T-helper 9 cell (primary cell): ENCODE measurements at places on chromosomes 1 and 21.
A peak's percentile ranks its signal among the peaks of the same experiment; 100 is the strongest.

GRCh38 chr21:29817450-29817849 is 122.3 kb downstream of the GRIK1 start:
- DNase-seq: no peak

GRCh38 chr21:33230545-33231324 is 997 bp downstream of the IFNAR2 start:
- DNase-seq: peak; percentile 37

- no peak for DNase-seq
Observed at GRCh38 chr1:153646672-153647345, 11.7 kb upstream of the SNAPIN start.

DNA sequence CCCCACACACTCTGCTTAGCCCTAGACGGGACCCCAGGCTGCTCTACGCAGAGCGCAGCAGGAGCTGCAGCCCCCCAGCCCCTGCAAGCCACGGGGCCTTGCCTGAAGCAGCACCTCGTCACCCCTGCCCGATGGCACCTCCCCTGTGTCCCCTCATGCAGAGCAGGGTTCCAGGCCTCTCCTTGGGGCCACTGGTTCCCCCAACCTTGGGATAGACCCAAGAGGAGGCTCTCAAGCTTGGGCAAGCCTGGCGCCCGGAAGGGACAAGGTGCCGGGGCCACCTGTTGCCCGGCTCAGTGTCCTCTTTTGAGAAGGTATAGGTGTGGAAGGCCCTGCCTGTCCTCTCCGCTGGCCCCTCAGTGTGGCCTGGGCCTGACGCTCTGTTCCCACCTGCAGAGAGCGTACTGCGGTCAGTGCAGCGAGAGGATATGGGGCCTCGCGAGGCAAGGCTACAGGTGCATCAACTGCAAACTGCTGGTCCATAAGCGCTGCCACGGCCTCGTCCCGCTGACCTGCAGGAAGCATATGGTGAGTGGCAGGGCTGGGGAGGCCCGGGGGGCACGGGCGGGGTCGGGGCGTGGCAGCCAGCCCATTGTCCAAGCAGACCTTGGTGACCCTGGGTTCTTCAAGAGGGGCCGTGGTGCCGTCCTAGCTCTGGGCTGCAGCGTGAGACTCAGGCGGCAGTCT is 50.6 kb downstream of the FAAP20 start:
- no peak for DNase-seq

- no peak for DNase-seq
Observed at GRCh38 chr1:43419627-43420425, 30.1 kb downstream of the SZT2 start.

DNA sequence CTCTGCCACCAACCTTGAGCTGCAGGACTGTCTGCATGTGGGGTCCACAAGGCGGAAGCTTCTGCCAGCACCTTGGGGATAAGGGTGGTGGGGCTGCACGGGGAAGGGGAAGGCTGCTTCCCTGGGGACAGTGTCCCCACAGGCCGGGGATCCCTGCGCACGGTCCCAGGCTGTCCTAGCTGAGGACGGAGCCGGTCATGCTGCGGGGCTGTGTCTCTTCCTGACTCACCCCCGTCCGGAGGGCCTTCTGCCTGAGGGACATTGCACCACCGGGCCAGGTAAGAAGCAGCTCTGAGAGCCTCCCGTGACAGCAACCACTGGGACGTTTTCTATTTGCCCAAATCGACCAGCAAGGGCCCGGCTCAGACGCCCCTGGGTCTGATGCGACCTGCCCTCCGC is 29.9 kb downstream of the KRTAP10-1 start:
- DNase-seq: no peak

GRCh38 chr1:110438893-110439292 is 12.1 kb upstream of the PROK1 start:
- DNase-seq: no peak

GRCh38 chr1:185406006-185406690 is 89.1 kb upstream of the IVNS1ABP start:
- DNase-seq: no peak

- no peak for DNase-seq
Observed at GRCh38 chr1:223175633-223176032, 32.6 kb upstream of the TLR5 start.

DNA sequence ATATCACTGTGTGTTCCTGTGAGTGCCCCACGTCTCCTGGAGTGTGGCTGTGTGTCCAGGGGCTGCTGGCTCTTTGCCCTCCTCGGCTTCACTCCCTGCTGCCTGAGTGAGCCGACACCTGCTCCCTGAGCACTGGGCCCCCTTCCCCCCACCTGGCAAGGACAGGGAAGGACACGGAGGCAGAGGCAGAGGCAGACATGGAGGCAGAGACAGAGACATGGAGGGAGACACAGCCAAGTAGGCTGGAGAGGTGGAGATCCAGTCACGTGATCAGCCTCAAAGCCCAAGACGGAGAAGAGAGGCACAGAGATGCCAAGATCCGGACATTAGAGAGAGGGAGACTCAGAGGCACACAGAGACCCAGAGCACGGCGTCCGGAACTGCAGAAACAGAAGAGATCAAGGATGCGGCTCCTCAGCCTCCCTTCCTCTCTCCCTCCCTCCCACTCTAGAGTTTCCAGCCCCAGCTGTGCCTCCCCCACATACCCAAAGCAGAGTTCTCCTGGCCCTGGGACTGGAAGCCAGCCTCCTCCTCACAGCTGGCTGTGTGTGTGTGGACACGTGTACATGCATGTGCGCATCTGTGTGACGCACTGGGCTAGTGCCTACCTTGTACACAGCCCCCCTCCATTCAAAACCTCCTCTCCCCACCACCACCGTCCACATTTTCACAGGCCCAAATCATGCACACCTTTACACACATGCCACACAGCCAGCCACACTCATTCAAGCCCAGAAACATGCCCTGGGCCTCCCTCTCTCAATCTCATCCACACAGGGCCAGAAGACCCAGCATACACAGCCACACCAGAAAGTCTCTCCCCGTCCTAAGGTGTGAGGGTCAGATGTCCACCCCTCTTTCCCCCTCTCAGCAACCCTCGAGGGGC is 39.1 kb upstream of the WASF2 start:
- DNase-seq: no peak

GRCh38 chr1:224763126-224763775 is 147.1 kb downstream of the CNIH3 start:
- no peak for DNase-seq

DNA sequence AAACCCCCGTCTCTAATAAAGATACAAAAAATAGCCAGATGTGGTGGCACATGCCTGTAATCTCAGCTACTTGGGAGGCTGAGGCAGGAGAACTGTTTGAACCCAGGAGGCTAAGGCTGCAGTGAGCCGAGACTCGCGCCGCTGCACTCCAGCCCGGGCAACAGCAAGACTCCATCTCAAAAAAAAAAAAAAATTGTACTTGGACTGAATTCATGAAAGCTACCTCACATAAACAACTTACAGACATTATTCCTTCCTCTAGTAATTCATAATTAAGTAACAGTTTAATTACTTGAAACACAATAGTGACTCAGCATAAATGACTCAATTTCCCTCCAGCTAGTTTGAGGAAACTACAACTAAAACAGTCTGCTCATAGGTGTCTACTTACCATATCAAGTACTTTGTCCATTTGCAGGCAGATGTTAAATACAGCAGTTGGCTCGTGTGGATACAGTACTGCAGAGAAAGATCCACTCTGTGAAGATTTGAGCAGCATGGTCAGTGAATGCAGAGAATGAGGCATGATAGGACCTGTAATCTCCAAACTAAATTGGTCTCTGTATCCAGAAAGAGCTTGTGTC is 9.4 kb downstream of the DONSON start:
- DNase-seq: no peak

DNA sequence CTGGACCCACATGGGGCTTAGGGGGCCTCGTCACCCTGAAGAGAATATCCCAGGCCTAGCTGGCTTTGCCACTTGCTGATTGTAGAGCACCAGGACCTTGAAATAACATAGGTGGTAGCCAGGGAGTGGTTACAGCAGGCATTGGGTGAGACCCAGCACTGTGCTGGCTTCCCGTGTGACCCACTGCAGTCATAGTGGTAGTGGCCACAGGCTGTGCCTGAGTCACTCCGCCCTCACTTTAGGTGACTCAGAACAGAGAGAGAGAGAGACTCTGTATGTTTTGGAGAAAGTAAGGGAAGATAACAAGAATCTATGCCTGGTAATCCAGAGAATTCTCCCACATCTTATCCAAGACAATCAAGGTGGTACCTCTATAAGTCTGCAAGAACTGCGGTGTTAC is 98.7 kb upstream of the LHX8 start:
- DNase-seq: no peak

DNA sequence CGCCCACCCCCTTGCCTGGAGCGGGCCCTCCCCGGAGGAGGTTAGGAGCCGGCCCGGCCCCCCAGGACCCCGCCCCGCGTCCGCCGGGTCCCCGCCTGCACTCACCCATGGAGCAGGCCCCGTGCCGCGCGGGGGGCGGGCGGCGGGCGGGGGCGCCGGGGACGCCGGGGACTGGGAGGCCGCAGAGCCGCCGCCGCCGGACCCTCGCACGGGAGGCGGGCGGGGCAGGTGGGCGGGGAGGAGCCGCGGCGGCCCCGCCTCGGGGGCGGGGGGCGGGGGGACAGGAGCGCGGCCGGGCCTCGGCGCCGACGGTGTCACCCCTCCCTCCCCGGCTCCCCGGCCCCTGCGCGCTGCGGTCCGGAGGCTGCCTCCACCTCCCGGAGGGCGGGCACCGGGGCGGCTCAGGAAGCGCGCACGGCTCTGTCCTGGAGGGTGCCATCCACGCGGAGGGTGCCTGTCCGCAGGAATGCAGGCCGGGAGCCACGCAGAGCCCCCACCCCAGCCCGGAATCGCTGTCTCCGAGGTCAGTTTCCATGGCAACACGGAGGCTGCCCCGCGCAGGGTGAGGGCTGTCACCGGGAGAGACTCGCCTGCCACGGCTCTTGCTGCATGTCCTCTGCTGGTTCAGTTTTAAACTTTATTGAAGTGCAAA is 5.9 kb upstream of the PLEKHG5 start:
- peak; percentile 44 for DNase-seq

DNA sequence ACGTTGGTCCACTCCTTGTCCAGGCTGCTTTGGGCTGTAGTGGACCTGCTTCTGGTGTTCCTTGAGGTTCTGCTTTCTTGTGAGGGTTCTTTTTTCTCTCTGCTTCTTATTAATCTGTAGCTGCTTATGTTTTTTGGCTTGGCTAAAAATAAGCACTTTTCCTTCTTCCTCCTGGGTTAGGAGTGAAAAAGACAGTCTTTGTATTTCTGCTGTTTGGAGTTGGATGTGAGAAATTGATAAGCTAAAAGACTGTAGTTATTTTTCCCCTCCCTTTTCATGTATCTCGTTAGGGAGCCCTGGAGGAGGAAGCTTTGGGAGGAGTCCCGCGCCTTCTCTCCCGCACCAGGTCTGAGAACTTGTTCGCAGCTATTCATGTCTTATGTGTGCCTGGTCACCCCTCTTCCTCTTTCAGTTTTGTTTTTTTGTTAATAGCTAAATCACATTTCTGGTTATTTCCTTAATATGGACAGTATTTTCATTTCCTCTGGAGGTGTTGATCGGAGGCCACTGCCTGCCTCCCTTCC is 79.0 kb downstream of the GALNT2 start:
- DNase-seq: no peak

- no peak for DNase-seq
Observed at GRCh38 chr21:34197561-34197960, 124.2 kb downstream of the MRPS6 start.

DNA sequence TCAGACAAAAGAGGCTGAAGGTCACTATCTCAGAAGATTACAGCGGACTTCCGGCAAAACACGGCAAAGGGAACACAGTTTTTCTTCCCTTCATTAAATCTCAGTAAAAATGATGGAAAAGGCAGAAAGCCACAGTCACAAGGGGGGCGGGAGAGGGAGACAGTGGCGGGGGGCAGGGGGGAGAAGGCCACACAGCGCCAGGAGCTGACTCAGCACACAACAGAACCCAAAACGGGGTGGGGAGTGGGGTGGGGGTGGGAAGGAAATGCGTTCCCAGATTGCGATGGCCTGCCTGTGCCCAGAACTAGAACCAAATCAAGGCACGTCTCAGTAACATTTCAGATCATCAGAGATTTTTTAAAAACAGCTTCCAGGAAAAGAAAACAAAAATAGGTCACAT is 13.4 kb downstream of the CFAP74 start:
- no peak for DNase-seq

DNA sequence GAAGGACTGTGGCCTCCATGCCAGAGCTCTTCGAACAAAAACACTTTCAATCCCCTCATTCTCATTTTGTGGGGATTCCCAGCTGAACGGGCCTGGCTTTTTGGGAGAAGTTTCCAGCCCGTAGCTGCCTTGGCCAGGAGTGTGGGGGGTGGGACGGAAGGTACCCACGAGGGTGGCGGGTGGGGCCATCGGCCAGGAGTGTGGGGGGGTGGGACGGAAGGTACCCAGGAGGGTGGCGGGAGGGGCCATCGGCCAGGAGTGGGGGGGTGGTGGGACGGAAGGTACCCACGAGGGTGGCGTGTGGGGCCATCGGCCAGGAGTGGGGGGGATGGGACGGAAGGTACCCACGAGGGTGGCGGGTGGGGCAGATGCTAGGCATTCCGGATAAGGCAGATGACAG is 71.7 kb upstream of the ZBTB18 start:
- DNase-seq: no peak

GRCh38 chr1:43172527-43172972 is 420 bp downstream of the CFAP57 start:
- DNase-seq: peak; percentile 81

- DNase-seq: no peak
Observed at GRCh38 chr1:12035312-12035711, 16.0 kb downstream of the MIIP start.

GRCh38 chr1:211551638-211552460 is 27.1 kb downstream of the SLC30A1 start:
- no peak for DNase-seq

GRCh38 chr21:14273736-14274538 is 58.0 kb downstream of the RBM11 start:
- no peak for DNase-seq

DNA sequence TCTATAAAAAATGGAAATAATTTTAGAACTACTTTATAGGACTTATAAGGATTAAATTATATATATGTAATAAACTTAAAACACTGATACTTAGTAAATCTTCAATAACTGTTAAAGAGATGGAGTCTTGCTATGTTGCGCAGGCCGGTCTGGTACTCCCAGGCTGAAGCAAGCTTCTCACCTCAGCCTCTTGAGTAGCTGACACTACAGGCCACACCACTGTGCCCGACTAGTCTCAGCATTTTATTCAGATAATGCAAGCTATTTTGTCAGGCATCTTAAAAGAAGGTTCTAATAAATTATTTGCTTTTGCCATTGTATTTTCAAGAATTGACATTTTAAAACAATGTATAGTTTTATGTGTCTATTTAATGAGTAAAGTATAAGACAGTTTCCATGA is 20.8 kb downstream of the CNST start:
- no peak for DNase-seq

- DNase-seq: no peak
Observed at GRCh38 chr1:222394224-222394623, 153.7 kb downstream of the HHIPL2 start.
